NCI-H1417 (cell line): ENCODE measurements at places on chromosomes 3 and 15.

DNA sequence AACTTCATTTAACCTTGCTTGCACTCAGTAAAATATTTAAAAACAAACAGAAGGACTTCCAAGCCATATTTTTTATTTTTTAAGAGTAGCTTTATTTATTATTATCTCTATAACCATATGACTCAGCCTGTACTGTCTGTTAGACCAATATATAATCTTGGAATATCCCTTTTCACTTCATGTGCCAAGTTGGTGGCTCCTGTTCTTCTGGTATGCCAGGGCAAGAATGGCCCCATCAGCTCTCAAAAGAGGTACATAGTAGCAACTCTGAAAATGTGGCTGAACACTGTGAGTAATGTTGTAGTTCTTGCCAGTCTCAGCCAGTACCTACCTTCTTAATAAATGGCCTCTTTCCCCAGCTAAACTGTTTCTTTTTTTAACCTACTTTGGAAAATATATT is 257.0 kb upstream of the UBE2E1 start:
- DNase-seq = no peak

GRCh38 chr15:29079479-29079878 is 190.1 kb downstream of the NSMCE3 start:
- no peak for DNase-seq

- no peak for DNase-seq
Observed at GRCh38 chr3:34261001-34261385, 462.6 kb downstream of the PDCD6IP start.

DNA sequence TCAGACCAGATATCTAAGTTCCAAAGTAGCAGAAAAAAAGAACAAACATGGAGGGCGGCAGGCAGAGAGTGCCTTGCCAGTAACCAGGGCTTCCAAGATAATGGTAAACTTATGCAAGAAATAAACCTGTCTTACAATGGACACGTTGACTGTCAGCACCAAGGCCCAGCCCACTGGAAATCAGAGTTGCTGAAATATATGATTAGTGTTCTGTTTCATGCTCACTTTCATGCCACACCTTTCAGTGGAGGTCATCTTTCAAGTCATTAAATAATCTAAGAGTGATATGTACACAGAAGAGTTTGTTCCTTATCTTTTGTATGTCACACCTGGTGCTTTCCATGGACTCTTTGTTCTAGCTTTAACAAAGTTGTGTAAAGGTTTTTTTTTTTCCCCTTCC is 358.1 kb downstream of the MECOM start:
- peak; percentile 11 for DNase-seq

DNA sequence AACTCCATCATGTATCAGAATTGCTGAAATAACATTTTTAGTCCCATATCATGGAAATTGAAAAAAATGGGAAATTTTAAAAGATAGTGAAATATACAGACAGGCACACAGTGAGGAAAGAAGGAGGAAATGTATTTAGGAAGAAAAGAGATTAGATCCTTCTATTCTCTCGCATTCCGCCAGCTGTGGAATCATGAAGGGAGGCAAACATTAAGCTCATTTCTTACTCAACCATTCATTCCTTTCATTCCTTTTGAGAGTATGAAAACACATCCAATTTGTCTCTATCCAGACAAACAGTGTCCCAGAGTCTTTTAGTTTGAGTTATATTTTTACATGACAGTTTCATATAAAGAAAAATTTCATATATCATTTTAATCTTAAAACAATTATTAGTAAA is 52.5 kb upstream of the KCNMB2 start:
- no peak for DNase-seq

DNA sequence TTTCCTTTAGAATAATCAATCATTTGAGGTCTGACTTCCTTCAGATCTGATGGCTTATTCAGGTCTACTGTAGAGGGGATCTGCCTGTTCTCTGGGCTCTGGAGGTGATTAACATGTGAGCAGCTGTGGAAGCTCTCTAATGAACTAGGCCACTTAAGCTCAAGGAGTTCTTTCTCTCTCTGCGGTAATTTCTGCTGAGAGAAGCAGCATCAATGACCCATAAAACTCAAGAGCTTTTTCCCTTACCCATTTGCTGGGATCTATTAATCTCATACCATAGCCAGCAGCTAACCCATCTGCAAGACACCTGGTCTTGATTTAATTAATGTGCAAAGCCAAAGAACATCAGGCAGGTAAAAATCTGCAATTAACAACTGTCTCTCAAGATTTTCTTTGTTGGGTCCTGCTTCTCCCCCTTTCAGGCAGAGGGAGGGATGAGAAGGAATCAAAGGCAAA is 73.2 kb upstream of the DLG1 start:
- peak; percentile 75 for DNase-seq
